Stimulated activated CD4-positive, alpha-beta T cell treated with anti-CD3 and anti-CD28 coated beads, Interleukin-1b, Interleukin-23, amount 100 ng/mL, for 48 hours (primary cell): ENCODE measurements at places on chromosomes 12 and 14.

- no peak for DNase-seq
Measured at GRCh38 chr12:108400481-108400880, 61.4 kb upstream of the CMKLR1 start.

- DNase-seq = no peak
Measured at GRCh38 chr12:110379631-110380030, 23.9 kb downstream of the ANAPC7 start.

DNA sequence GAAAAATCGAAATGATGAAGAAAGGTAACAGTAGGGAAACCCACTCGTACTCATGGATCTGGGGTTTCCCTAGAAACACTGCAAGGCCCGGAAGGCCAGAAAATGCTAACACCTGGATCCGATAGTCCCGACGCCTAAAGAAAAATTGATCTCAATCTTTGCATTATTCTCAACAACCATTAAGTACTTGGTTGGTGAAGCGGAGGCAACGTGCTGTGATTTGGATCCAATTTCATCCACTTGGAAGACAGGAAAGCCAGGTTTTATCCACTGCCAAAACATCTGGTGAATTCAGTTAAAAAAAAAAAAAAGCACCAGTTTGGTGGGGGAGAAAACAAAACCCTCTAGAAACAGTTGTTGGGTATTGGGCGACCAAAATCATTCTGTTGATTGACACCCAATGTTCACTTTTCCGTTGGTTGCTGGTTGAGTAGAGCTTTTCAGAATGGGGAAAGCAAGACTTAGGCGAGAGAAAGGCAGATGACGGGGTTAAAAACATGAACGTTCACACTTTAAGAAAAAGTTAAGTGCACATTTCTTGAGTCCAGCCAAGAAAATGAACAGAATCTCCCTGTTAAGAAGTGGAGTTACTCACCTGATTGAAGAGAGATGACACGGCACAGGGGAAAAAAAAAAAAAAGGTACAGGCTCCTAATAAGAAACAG is 41.9 kb upstream of the MED13L start:
- DNase-seq = no peak

DNA sequence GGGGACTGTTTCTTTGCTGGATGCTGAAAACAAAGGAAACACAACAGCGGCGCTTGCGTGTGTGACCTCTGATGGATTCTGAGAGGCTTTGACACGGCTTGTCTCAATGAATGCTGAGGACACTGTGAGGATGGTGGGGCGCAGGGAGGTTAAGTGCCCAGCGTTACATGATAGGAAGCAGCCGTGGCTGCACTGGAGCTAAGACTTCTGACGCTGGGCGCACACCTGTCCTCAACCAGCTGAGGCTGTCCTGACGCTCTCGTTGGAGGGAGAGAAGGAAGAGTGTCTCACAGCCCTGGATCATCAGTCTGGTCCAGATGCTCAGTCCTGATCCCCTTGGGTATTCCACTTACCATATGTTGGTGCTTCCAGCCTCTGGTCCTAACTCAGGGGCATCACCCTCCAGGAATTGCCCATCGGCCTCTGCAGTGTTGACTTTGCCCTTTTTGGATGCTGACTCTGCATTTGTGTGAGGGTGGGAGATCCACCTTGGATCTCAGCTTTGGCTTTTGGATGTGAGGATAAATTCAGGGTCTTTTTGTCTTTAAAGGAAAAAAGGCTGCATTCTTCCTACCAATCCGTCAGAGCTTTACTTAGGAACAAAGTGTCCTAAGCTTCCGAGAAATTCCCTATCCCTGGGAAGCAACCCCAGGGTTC is 125.2 kb downstream of the ZNF664 start:
- DNase-seq = no peak

DNA sequence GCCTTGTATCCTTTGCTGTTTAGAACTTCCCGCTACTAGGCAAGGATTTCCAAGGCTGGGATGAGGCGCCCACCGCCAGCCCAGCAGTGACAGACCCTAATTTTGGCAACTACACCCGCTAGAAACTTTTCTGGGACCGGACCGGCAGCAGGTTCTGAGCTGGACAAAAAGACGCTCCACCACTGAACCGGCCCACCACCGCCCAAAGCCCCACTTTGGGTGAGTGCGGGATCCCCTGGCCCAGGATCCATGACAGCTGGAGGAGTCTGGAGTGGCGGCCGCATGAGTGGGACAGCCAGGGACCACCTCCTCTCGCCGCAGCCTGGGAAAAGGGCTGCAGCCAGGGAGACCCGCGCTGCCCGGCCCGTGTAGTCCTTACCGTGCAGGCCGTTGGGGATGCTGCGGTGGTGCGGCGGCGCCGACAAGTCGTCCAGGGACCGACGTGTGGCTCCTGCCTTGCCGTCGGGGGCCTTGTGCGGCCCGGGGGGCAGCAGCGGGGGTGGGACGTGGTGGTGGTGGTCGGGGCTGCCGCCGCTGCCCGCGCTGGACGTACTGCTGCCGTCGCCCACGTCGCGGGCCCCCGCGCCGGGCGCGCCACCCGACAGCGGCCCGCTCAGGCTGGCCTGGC is 1.1 kb downstream of the CCDC85C start:
- DNase-seq = no peak

DNA sequence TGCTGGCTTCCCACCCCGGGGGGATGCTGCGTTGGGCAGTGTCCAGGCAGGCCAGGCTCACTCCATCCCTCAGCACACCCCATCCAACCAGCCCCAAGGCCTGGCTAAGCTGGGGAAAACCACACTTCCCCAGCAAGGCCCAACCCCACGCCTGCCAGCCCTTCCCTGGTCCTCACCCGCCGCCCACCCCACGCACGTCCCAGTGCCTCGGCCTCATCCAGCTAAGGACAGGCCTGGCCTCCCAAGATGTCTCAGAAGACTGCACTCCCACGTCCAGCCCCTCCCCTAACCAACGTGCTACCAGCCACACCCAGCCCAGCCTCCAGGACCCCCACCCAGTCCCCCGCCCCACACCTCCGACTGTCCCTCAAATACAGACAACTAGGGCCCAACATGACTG is 9.8 kb downstream of the JAG2 start:
- no peak for DNase-seq

DNA sequence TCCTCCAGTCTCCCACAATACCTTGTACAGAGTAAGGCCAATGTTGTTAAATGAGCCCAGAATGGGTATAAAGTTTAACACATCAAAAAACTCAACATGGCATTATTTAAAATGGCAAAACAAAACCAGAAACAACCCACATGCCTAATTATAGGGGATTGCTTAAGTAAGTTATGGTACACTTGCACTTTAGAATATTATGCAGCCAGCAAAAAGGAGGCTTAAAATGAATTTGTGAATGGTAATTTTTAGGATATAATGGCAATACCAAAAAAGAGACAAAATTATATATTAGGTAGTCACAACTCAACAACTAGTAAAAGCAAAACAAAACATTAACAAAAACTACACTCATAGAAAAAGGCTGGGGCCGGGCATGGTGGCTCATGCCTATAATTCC is 39.7 kb downstream of the SYNE3 start:
- no peak for DNase-seq

DNA sequence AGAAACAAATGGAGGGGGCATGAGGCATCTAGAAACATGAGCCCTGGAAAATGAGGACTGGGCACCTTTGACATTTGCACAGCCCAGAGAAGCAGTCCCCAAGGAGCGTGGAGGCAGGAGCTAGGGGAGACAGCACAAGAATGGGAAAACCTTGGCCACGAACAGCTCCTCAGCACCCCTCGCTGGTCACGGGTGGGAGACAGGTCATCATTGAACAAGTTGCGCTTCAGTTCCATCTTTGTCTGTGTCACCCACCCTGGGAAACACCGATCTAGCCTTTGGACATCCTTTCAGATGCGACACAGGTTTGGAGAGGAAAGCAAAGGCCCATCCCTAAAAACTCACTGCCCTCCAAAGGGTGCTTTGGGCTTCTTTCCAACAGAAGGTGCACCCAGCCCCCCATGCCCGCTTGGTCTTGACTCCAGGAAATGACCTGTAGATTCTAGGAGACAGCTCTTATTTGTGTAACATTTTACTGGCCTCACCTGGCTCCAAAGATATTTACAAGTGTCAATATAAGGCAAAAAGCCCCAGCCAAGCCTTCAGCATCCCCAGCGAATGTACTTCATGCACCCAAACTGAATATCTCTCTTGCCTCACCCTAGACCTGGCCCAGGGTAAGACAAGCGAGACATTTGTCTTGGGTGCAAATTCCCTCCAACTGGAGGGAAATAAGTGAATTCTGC is 28.8 kb upstream of the CLMN start:
- DNase-seq = no peak

DNA sequence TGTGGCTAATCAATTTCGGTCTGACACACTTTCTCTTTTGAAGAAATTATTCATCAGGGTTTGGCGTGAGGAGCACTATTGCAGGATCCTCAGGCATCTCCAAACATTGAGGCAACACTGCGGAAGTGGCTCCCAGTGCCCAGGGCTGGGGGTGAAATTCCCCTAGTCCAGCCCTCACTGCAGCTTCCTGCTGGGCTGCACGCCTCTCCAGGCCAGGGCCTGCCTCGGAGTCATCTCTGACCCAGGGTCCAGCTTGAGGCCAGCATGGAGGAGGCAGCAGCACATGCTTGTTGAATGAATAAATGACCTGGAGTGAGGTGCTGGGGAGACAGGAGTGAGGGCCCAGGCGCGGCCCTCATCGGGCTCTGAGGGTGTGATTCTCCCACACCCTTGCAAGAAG is 36.0 kb upstream of the TDRD9 start:
- DNase-seq = no peak

DNA sequence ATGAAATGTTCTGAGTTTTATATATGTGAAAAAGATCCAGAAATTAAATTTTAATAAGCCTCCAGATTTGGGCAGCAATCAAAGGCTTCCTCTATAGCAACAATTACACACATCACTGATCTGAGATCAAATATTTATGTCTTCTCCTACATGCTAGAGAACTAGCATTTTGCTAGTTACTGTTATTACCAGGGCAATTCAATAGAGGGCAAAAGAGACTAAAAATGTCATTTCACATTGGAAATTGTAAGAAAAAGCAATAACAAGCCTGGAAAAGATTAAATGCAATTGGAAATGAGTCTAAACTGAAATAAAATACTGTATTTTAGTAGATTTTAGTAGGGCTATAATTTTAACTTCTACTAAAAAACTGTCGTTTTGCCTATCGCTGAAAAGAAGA is 32.6 kb upstream of the ANO6 start:
- no peak for DNase-seq

- DNase-seq = no peak
Measured at GRCh38 chr12:93413064-93413463, 28.7 kb downstream of the UBE2N start.

DNA sequence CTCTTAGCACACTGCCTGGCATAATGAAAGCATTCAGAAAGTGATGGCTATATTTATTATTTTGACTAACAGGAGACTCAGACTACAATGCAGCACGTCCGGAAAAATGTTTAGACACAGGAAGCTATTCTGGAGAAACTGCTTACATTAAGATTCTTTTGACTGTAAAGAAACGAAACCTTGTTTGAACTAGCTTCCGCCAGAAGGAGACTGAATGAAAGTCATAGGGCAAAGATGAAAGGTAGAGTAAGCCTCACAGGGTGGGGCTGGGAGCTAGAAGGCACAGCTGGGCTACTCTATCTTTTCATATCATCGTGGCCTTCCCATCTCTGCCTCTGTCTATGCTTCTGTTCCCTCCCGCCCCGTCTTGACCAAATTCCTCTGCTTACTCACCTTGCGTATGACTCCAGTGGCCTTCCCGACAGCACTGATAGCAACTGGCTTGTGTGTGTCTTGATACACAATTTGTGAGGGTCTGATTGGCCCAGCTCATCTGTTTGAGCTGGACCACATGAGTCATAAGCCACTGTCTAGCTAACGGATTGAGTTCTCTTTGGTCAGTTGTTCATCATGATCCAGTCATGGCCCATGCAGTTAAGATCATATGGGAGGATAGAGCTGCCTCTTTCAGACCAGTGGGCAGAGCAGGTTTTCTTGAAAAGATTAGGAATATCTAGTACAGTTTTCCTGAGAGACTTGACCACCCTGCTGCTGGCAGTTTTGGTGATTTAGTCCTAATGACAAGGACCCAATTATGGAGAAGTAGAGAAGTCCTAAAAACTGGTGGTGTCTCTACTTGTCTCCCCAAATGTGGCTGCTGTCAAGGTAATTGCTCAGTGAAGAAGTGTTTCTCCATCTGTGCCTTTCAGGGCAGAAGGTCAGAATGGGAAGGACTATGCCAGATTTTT is 151.5 kb upstream of the SLC38A2 start:
- DNase-seq = peak; percentile 67

DNA sequence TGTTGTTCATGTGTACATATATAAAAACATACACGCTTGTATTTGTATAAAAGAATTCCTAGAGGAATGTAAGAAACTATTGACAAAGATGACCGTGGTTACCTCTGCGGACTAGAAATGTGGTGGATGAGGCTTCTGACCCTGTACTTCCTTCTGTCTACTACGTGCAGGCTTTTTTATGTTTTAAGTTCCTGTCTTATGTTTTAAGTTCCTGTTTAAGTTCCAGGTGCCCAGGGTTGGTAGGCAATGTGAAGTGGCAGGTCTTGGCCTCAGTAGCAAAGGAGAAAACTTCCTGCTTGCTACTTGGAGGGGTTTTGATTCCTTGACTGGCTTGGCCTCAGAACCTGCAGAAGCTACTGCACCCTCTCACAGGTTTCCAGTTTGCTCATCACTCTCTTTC is 11.6 kb downstream of the POMT2 start:
- no peak for DNase-seq

DNA sequence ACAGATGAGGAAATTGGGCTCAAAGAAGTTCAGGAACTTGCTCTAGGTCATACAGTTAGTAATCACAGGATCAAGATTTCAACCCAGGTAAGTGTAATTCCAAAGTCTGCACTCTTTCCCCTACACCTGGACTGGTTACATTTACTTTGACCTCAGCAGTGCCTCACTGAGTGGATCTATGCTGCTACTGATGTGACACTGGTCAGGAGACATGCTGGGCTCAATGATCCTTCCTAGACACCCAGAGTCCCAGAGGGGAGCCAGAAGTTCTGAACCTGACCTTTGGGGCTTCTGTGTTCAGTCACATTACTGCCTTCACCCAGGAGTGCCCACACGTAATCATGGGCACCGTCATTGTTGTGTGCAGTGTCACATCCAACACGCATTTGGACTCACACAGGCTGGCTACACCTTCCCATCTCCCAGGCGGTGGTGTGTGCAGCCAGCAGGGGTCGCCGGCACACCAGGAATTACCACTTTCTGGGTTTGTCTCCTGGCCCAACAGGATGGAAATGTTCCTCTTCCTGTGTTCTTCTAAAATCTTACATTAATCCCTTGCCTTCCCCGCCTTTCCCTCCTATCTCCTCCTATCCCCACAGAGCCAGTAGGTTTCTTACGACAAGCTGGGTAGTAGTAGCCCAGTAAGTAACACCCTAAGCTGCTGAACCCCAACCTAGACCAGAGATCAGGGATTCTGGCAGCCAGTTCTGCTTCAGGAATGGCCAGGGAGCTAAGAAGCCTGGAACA is 25.6 kb downstream of the CALCOCO1 start:
- peak; percentile 76 for DNase-seq

- no peak for DNase-seq
Measured at GRCh38 chr12:58408516-58408915, 467.1 kb downstream of the ATP23 start.
